ENCODE measurements at places on chromosomes 11 and 22. TPM values are rescaled to one million over a fixed set of nuclear protein-coding genes. Genes with fewer than 3 reads are reported as not detected.

USH1C gene
- total RNA-seq, result not detected

GRCh38 chr11:32919338-32919737 is 26.7 kb downstream of the QSER1 start:
- no peak for DNase-seq

GRCh38 chr11:119936426-119936825 is 201.5 kb downstream of the TRIM29 start:
- DNase-seq, result no peak

DNA sequence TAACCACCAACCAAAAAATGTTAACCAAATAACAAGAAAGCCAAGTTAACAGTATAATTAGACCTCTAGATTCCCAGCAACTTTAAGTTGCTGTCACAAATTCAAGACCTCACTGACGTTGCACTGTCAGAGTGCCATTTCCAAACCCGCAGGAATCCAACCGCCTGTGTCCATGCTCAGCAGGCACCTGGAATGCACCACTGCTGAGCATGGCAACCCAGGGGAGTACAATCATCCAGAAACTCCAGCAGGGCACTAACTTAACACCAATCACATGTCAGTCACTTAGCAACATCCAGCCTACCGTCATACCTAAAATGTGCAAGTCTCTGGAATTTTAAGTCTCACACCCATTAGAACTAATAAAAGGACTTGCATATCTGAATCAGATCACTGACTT is 48.8 kb downstream of the SMCO4 start:
- DNase-seq, result no peak

GRCh38 chr11:127049486-127049885 is 48.9 kb upstream of the KIRREL3 start:
- DNase-seq, result no peak

DNA sequence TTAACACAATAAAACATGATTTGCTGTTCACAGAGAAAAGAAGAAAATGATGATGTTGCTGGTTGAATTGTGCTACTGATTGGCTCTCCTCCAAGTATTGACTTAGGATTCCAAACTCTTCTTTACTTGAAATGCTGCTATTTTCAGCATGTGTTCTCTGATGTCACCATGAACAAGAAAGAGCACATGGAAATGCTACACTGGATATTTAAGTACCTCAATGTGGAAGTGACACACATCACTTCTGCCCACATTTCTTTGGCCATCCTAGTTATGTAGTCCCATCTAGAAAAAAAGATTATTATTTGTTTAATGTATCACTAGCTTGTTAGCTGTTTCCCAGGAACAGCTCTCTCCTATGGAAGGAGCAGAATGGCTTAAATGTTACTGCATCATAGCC is 27.2 kb downstream of the OR52B2 start:
- no peak for DNase-seq
